DMS79 (cell line): ENCODE measurements at places on chromosomes 4 and X.

DNA sequence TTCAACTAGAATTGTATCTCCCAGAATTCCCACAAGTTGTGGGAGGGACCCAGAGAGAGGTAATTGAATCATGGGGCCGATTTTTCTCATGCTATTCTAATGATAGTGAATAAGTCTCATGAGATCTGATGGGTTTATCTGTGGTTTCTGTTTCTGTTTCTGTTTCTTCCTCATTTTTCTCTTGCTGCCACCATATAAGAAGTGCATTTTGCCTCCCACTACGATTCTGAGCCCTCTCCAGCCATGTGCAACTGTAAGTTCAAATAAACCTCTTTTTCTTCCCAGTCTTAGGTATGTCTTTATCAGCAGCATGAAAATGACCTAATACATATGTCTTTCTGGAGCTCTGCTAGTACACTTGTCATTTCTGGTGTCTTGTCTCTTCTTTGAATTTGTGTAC lies 22.1 kb upstream of the OR13H1 start:
- DNase-seq = no peak

DNA sequence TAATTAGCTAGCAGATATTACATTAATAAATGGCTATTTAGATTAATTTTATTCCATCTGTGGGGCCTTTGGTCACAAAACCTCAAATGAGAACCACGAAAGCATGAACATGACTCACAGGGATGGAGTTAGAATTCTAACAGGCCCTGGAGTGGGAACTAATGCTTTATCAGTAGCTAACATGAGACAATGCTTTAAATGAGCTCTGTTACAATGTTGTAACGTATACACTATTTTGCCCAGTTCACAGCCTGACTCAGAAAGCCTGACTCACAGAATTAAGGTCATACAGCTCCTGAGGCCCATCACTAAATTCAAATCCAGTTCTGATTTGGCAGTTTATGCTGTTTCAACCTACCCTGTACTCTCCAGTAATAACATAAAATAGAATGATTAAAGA lies 23.2 kb downstream of the VEGFC start:
- no peak for DNase-seq

DNA sequence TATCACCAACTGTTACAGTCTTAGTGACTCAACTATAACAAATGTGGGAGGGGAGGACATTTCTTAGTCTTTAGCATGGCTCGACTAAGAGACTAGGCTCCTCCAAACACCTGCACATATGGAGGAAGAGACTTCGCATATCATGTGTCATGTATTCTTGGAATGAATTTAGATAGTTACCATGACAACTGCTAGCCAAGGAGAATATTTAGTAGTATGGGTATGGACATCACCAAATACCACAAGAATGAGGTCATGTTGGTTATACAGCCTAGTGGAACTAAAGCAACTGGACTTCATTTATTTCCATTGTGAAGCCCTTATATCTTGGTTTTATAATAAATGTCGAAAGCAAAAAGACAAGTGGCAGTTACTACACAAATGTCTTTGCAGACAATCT lies 512.3 kb downstream of the CFAP47 start:
- DNase-seq = no peak

DNA sequence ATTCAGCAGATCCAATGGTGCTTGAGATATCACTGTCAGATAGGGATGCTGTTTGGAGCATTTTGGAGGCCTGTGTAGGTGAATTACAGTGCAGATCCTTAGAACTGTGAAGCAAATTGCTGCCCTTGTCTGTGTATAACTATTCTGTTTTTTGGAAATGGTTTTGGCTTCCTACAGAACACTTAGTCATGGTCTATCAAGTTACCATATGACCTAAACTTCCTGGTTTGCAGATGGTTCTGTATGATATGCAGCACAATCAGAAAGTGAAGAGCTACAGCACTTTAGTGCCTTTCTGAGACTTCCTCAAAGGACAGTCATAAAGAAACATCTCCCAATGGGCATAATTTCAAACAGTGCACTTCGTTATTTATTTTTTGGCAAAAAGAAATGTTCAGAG lies 688.6 kb downstream of the SH3BGRL start:
- DNase-seq = no peak

DNA sequence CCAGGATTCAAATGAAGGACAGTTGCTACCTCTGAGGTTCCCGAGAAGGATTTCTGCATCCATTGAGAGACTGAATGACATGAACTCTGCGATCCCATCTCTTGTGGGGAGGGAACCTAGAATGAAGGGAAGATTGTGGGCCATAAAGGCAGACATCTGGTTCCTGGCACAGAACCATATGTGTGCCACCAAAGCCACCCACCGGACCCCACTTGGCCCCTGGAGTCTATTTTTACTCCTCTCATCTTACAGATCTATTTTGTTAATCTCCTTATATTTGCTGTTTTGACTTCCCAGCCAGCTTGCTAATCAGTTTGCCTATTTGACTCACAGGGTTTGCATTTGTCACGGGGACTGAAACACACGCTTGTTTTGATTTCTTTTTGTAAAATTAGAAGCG lies 7.3 kb downstream of the SOD3 start:
- DNase-seq = no peak

GRCh38 chrX:103565752-103566151 lies 19.6 kb upstream of the TCEAL4 start:
- DNase-seq = no peak

DNA sequence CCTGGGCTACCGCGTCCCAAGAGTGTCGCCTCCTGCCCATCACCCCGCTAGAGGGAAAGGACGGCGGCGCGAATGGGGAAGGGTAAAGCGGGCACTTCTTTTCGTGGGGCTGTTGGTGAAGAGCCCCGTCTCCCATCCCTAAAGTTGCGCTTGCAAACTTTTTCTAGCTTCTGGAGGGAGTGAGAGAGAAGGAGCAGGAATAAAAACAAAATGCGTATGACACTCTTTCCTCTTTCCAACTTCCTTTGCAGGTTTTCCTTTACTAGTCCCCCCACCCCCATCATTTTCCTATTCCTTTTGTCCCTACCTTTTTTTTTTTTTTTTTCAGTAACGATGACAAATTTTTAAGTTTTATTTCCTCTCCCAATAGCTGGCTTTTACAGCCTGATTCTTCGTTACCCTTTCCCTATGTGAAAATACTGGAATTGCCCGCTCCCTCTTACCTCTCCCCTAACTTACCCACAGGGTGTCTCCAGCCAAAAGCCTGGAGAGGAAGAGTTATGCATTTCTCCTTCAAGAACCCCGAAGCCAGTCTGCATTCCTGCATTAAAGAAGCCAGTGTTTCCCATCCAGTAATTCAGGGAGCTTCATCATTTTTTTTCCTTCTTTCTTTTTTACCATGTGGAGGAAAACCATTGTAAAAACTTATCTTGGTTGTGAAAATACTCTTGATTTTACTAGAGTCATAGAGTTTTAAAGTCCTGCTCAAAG lies 613 bp upstream of the ARSJ start:
- no peak for DNase-seq

DNA sequence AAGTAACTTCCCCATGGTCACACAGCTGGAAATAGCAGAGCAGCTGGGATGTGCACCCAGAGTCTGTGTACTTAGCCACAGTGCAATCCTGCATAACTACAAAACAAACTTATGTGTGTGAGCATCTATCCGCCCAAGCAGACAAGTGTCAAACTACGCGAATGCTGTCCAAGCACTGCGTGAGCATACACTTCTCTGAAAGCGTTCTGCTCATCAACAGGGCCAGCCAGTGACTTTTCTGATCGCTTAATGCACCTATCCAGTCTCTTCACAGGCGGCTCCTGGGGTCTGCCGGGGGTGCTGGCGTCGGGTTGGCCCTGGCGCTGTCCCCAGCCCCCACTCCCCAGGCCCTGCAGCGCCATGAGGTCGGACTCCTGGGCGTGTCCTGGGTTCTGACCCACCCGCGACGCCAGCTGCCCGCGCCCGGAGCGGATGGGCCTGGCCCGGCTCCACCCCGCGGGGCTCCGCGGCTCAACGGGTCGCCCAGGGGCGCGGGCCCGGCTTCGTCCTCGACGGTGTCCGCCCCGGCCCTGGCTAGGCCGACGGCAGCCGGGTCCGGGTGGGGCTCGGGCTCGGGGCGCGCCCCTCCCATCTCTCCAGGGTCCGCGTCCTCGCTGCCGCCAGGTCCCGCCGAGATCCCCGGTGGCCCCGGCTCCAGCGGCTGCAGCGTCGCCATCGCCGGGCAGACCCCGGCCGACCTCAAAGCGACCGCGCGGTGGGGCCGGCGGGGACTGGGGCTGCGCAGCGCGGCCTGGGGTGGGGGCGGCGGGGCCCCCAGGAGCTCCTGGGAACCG lies 1.3 kb upstream of the ZNF141 start:
- DNase-seq = no peak

- no peak for DNase-seq
These were observed 34.3 kb downstream of the NALF2 start for GRCh38 chrX:69538321-69538876.

GRCh38 chr4:5018603-5019002 lies 655 bp downstream of the CYTL1 start:
- no peak for DNase-seq

- DNase-seq = no peak
These were observed 213.1 kb downstream of the UGT8 start for GRCh38 chr4:114811564-114812301.

DNA sequence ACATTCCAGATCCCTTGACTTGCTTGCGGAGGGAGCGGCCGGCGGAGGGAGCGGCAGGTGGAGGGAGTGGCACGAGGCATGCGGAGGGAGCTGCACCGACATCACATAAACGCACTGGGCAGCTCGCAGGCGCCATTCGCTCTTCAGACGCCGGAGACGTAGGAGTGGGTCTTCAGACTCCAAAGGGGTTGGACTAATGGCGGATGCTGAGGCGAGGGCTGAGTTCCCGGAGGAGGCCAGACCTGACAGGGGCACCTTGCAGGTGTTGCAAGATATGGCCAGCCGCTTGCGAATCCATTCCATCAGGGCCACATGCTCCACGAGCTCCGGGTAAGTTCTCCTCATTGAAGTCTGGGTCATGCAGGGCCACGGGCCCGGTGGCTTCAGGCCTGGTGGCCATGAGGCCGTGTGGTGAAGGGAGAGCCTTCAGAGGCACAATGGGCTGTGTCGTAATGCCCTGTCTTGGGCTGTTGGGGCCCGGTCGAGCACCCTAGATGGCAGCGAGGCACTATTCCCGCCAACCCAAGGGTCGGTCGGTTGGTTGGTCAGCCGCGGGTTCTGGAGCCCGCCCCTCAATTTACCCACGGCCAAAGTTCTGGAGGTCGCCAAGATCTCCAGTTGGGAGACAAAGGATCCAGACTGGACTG lies at the start of gene TKTL1:
Gene TKTL1 (plus strand): TSS at position 132 of the 647 bp plus-strand sequence. CDS start 65 bp downstream, at position 197.
- DNase-seq = no peak

- no peak for DNase-seq
These were observed 49.5 kb downstream of the REELD1 start for GRCh38 chr4:146263793-146264192.

- no peak for DNase-seq
These were observed 21.6 kb downstream of the OPHN1 start for GRCh38 chrX:68411729-68412128.

DNA sequence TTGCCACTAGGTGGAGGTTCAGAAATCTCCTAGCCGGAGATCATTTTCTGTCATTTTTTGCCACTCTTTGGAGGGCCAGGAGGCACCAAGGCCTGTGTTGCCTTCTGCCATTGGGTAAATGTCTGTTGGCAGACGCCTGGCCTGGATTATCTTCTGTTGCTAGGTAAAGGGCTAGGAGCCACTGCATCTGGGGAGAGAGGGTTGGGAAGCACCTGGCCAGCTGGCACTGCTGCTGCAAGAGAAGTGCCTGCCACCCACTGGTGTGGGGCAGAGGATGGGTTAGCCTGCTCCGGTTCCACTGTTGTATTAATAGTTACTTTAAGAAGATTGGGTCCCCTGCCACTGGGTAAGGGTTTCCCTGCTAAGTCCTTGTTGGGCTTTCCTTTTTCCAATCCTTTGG lies 58.1 kb downstream of the AWAT2 start:
- DNase-seq = no peak

DNA sequence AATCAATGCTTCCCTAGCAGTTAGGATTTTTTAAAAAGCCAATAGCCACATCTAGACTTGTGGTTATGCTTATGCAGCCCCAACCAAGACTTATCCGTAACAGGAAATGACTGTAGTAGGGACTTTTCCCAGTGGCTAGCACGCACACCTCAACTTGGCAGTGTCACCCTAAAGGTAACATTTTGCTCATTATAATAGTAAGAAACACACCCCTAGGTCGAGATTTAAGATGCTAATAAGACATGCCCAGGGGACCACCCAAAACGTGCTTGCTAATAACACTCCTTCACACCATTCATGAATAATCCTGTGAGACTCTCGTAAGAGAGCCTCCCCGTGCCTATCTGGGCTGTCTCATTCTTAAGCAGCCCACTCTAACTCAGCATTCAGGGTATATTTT lies 195.3 kb downstream of the CHIC1 start:
- DNase-seq = no peak

- DNase-seq = no peak
These were observed 240.5 kb downstream of the GRIA3 start for GRCh38 chrX:123424546-123424945.

GRCh38 chr4:86359944-86360478 lies at the start of gene MAPK10:
TSS of gene MAPK10 (minus strand) at chr4:86360053.
- DNase-seq = peak; percentile 2

DNA sequence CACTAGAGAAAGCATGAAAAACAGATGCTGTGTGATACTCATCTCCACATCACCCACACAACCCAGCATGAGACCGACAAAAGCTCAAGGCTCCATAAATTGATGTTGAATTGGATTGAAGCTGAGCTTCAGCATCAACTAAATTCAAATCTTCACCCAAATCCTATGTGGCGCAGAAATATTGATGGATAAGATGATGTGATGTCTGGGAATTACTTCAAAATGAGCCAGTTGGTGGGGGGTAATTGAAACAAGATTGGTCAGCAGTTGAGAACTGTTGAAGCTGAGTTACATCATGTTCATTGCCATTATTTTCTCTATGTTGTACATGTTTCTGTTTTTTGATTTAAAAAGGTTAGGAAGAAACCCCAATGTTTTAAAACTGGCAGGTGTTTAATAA lies 166.5 kb upstream of the STS start:
- DNase-seq = no peak

GRCh38 chrX:112851806-112852205 lies 11.2 kb upstream of the AMOT start:
- peak; percentile 40 for DNase-seq

DNA sequence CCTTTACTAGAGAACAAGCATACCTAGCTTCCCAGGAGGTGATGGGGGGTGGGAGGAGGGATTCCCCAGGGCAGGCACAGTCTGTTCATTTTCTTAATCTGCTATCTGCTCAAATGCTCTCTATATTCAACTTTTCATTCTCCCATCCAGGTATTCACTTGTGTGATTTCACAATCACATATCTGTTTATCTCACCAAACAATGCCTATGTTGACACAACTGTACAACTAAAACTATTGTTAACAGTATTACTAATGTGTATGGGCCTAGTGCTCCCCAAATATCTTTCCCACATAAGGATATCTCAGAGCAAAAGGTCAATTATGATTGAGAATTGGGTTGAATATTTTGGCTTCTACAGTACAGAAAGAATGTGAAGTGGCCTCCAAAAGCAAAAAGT lies 210.8 kb downstream of the IQCM start:
- no peak for DNase-seq
